ENCODE measurements at places on chromosomes 2 and 18. TPM values are rescaled to one million over a fixed set of nuclear protein-coding genes. Genes with fewer than 3 reads are reported as not detected.
A peak's percentile ranks its signal among the peaks of the same experiment; 100 is the strongest.

DNA sequence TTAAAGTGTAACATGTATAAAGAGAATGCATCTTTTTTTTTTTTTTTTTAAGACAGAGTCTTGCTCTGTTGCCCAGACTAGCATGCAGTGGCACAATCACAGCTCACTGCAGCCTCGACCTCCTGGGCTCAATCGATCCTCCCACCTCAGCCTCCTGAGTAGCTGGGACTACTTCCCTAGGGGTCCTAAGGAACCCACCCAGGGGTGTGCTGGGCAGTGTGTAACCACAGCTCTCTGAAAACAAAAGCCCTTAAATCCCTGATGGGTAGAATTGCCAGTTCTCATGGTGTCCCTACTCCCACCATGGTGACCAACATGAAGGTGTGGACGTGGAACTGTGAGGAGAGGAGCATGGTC is 105.6 kb upstream of the ST3GAL5 start:
- peak; percentile 28 for DNase-seq

GRCh38 chr18:9173770-9174233 is 37.2 kb downstream of the ANKRD12 start:
- no peak for DNase-seq

DNA sequence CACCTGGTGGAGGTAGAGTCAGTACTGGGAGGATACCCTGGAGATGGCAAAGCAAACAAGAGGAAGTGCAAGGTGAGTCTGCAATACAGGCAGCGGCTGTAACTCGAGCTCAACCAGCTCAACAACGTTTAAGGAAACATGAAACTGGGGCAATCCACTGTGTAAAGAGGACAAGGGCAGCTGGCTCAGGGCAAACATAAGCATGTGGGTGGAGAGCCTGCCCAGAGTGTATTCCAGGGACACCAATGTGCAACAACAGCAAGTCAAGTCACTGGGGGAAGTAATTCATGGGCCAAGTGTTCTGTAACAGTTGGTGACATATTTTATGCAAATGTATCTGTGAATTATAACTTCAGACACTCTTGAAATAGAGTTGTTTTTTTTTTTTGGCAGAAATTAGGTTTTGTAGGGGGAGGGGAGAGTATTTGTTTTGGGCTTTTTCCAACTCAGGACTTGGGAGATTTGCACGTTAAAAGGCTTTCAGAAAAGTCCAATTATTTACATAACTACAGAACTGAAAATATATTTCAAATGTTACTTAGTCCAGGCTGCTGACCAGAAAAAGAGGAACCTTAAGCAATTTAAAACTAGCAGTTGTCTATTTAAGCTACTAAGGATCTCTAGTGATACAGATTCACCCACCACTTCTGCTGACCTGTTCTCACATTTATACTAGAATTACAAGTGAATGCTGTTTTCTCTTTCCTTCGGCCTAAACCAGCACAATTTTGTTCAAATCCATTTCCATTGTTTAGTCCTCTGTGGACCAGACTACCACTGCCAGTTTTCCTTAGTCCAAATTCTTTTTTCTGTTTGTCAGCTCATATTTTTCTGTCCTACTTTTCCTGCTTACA is 18.6 kb downstream of the NRXN1 start:
- no peak for DNase-seq

DNA sequence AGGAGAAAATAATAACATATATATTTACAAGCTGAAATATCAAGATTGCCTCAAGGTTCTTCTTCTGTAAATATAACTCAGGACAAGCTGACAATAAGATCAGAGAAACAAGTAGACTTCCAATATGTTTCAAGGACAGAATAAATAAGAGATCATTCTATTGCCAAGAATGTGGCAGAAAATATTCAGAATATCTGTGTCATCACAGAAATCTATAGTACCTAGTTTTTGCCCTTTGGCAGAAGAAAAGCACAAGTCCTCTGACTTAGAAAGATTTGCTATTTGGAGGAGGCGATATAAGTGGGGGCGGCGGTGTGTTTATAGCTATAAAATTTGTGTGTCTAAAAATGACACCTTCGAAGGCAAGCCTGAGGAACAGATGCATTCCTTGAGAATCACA is 34.3 kb downstream of the ARHGAP15 start:
- DNase-seq = no peak

GRCh38 chr2:55907686-55908085 is 15.9 kb downstream of the EFEMP1 start:
- no peak for DNase-seq

- DNase-seq = no peak
These were observed 45.5 kb upstream of the CAVIN2 start for GRCh38 chr2:191892391-191892790.

DNA sequence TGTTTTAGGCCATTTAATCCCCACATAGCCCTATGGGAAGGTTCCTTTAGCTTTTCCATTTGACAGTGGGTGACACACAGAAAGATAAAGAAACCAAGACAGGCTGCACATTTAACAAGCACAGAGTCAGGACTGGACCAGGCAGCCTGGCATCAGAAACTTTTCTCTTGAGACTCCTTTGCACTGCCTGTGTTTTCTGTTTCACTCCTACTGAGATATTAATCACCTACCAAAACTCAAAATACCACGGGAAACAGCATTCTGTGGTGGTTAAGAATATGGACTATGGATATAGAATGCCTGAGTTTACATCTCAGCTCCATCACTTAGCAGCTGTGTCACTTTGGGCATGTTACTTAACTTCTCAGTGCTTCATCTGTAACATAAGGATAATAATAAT is 73.3 kb downstream of the CTAGE1 start:
- DNase-seq = no peak

GRCh38 chr18:51921862-51922261 is 418.1 kb upstream of the DCC start:
- DNase-seq = no peak

GRCh38 chr2:191296083-191297006 is 51.1 kb downstream of the MYO1B start:
- DNase-seq = no peak

- DNase-seq = no peak
These were observed 89.4 kb upstream of the MAP2 start for GRCh38 chr2:209334188-209335017.

The GRB14 gene
- total RNA-seq = 11.6 TPM

The ZNF396 gene
- total RNA-seq = 0.74 TPM

The MZT2B gene
- total RNA-seq = 167 TPM

The MAT2A gene
- total RNA-seq = 307 TPM

The TMEM87B gene
- total RNA-seq = 9.6 TPM

The SLC4A5 gene
- 0.86 TPM for total RNA-seq
